NCI-H2029 (cell line): ENCODE measurements at places on chromosomes 2 and 18.

DNA sequence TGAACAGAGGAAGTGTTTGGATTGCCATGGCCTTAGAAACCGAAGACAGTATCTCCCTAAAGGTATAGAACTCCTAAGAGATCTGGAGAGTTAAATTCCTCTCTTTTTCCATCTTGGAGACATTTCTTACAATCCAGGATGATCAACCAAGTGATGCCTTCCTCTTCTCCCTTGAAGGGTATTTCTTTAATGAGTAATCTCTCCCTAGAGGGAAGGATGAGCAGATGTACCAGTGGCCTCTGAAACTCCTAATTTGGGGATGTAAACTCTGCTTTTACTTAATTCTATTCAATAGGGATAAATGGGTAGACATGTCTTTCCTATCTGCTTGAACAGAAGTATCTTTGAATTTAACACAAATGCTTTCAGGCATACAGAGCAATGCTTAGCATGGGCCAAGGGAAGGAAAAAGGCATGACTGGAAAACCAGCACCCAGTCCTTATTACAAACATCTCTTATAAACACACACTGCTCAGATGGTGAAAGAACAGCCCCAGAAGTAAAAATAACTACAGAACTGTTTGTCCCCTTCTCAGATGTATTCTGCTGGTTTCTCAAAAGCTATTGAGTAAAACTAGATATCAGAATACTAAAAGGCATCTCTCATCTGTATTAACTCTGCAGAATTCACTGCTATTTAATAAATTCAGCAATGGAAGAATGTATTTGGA, 4.7 kb upstream of the THNSL2 start:
- DNase-seq: no peak

GRCh38 chr2:10267551-10268465, 34.9 kb upstream of the HPCAL1 start:
- no peak for DNase-seq

GRCh38 chr2:167215595-167215994, 327.3 kb downstream of the XIRP2 start:
- no peak for DNase-seq

- DNase-seq: no peak
These were observed 15.1 kb downstream of the GRHL1 start for GRCh38 chr2:9966491-9967022.

DNA sequence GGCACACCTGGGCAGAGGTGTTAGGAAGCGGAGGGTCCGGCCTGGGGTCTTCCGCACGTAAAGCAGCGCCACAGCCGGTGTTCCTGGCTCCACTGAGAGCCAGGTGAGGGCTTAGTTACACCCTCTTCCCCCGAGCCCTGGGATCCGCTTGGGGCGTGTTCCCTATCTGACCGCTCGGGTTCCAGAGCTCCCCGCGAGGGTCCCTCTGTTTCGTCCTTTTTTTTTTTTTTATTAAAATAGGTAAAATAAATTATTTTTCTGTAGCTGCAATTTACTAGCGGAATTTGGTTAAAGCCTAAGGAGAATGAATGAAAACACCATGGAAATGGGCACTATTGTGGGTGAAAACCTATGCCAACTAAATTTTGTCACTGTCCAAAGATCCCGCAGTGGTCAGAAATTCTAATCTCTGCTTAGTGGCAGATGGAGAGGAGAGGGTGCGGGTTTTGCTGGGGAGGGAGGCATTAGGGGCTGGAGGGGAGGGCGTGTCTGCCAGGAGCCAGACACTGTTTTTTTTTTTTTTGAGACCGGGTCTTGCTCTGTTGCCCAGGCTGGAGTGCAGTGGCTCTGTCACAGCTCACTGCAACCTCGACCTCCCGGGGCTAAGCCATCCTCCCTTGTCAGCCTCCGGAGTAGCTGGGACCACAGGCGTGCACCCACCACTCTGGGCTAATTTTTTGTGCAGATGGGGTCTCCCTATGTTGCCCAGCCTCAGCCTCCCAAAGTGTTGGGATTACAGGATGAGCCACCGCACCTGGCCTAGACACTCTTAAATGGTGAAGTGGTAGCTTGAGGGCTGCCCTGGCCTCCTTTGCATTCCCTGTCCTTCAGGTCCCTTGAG, 834 bp downstream of the PDCL3 start:
- DNase-seq: no peak

- DNase-seq: no peak
These were observed 1.9 kb upstream of the SLC1A4 start for GRCh38 chr2:64987001-64987955.
